ENCODE measurements at places on chromosomes 13 and 19. TPM values are rescaled to one million over a fixed set of nuclear protein-coding genes. Genes with fewer than 3 reads are reported as not detected.

GRCh38 chr13:113546571-113547237, 37.8 kb upstream of the TFDP1 start:
- DNase-seq = no peak

- no peak for DNase-seq
Observed at GRCh38 chr19:50567052-50567841, 988 bp downstream of the LRRC4B start.

- no peak for DNase-seq
Observed at GRCh38 chr13:99214731-99215130, 14.1 kb downstream of the UBAC2 start.

- no peak for DNase-seq
Observed at GRCh38 chr13:23934520-23934919, 37.2 kb upstream of the C1QTNF9B start.

DNA sequence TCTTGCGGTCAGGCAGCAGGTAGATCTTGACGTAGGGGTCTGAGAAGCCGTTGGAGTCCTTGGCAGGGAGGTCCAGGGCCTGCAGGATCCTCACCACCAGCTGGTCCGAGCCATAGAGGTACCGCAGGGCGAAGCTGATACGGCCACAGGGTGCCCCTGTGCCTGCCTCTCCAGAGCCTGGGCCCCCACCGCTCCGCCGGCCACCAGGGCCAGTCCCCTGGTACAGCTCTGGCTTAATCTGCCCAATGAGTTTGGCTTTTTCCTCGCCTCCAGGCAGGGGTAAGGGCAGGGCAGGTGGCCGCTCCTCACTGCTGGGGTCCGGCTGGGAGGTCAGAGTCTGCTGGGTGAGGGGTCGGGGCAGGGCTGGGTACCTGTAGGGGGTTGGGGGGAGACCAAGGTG, 9.9 kb downstream of the SYT3 start:
- no peak for DNase-seq

DNA sequence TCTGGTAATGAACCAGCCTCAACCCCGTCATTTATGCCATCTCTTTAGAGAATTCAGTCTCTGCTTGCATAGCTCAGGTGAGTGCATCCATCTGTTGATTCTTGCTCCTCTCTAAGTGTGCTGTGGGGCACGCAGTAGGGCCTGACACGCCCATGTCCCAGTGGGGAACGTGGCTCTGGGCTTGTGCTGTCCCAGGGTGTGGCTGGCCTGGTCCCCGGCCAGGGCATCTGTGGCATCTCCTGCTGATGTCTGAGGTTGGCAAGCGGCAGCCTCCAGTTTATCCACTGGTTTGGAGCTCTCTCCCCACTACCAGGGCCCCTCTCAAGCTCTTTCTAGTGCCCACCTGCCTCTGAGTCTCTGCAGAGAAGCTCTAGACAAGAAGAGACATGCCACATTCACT, 146.6 kb upstream of the GJB6 start:
- DNase-seq = no peak

- no peak for DNase-seq
Observed at GRCh38 chr13:35964863-35965180, 166.4 kb downstream of the DCLK1 start.

GRCh38 chr19:58562122-58563033, 4.0 kb upstream of the UBE2M start:
- DNase-seq = no peak

DNA sequence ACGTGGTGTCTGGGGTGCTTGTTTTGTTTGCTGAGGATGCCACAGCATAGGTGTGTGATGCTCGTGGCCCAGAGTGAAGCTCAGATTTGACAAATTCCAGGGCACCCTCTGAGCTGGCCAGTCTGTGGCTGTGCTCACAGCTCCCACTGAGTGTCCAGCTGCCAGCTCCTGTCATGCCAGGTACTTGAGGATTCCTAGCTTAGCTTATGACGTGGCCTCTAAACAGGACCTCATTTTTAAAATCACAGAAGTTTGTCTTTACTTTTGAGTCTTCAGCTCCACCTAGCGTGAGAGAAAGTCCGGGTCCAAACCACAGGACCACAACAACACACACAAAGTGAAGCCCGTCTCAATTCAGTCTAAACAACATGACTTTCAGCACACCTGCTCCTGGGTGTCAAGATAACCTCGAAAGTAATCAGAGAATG, 117.3 kb downstream of the RAB20 start:
- DNase-seq = no peak

GRCh38 chr13:97534540-97534939, 100.6 kb downstream of the RAP2A start:
- DNase-seq = no peak

DNA sequence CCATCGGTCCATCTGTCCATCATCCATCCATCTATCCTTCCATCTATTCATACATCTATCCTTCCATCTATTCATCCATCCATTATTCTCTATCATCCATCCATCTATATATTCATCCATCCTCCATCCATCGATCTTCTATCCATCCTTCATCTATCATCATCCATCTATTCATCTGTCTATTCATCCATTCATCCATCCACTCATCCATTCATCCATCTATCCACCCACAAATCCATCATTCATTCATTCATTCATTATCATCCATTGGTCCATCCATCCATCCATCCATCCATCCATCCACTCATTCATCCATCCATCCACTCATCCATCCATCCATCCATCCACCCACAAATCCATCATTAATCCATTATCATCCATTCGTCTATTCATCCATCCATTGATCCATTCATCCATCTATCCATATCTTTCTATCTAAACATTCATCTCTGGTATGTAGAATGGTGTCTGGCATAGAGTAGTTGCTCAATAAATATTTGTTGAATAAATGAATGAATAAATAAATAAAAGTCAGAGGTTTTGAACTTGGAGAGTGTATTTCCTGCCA, 36.6 kb downstream of the ZNF536 start:
- DNase-seq = no peak

DNA sequence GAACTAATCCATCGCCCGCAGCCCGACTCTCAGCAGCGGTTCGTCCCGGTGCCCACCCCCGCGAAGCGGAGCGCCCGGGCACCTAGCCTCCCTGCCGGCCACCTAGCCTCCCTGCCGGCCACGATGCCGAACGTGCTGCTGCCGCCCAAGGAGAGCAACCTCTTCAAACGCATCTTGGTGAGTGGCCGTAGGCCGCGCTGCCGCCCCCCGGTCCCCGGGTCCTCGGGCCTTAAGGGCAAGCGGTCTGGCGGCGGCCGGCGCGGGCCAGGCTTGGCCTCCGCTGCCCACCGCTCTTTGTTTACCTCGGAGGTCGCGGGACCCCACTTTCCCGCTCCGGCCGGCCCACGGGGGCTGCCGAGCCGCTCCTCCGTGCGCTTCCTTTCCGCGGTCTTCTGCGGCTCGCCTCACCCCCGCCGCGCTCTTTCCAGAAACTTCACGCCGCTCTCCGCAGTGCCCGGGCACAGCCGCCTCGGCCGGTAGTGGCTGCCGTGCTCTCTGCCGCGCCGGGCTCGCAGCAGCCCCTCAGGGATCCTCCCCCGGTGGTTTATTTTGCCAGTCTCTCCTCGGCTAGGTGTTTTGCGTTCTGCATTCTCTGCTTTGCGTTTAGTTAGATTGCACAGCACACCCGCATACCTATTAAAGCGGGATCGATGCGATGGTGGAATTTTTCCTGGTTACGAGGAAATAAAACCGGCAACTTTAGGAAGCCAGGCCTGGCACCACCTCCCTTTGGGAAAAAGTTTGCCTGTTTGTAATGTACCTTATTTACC, 524 bp downstream of the NAA16 start:
- no peak for DNase-seq

DNA sequence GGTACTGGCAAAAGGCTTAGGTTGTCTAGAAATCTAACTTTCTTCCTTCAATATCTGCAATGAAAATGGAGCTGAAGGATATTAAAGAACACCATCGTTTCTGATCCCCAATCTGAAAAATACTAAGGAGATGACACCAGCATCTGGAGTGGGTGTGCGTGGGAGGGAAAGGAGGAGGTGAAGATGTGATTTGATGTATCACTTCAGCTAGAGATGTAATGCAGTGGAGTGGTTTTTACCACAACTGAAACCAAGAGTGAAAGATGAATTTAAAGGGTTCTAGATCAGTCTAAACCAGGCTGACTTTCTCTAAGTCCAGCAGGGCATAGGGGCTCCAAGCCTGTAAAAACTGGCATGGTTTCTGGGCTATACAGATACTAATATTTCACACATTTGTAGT, 148.4 kb downstream of the AKAP11 start:
- DNase-seq = no peak

DNA sequence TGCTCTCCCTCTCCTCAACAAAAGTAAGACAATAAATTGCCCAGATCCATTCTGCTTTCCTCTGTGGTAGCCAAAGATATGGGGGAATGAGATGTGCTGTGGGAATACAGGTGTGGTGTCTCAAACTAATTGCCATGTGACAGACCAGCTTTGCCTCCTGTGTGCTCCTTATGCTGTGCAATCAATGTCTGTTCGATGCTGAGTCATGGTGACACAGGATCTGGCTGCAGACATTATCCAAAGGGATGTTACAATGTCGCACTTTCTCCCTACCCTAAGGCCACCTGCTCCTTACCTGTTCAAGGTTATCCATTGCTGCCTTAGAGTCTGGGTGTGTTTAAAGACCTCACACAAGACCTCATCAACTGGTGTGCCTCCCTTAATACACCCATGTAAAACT, 32.5 kb downstream of the FGF14 start:
- no peak for DNase-seq

GRCh38 chr13:110229905-110230563, 76.9 kb downstream of the COL4A1 start:
- DNase-seq = no peak

DNA sequence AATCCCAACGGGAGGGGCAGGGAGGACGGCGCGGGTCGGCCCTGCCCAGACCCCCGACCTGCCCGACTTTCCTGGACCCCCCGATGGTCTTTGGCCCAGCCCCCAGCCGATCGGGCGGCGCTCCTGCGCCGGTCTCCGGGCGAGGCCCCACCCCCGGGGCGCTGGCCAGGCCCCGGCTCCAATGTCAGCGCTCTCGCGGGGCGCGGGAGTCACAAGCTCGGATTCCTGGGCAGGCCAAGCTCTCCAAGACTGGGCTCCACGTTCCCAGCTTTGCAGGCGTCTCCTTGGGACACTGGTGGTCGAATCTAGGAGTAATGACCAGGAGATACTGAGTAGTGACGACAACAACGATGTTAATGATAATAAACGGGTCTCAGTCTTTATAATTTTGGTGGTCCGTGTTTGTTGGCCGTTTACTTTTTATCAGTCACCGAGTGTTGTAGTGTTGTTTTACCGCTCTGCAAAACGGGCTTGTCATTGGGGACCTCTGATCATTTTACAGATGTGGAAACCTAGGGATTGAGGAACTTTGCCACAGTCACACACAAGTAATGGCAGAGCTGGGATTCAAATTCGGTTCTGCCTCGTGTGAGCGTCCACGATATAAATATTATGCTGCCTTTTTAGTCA, 545 bp downstream of the RAD23A start:
- peak; percentile 83 for DNase-seq

GRCh38 chr19:728011-728410, 19.3 kb downstream of the PALM start:
- no peak for DNase-seq

GRCh38 chr13:85597790-85598500, 201.3 kb downstream of the SLITRK6 start:
- no peak for DNase-seq

- DNase-seq = no peak
Observed at GRCh38 chr13:98143157-98143553, 261 bp downstream of the FARP1 start.

- no peak for DNase-seq
Observed at GRCh38 chr19:4575267-4576015, 16.0 kb upstream of the SEMA6B start.

DNA sequence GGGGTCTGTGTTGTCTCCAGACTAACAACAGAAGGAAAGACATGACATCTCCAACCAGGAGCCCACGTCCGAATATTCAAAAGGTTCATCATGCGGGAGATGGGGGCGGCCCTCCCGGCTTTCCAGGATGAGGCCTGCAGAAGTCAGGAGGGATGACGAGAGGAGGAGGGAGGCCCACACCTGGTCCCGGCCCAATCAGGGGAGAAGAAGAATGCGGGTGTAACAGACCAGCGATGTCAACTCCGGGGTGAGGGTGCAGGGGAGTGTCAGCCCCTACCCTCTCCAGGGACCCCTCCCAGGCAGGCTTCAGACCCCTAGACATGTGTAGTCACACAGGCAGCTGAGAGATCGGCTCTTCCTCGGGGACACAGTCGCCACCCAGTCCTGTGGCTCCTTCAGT, 275.3 kb upstream of the ZNF507 start:
- DNase-seq = no peak

- no peak for DNase-seq
Observed at GRCh38 chr13:51806566-51806965, 2.6 kb upstream of the DHRS12 start.

The NOVA2 gene
- 11.3 TPM for total RNA-seq

The CLEC11A gene
- not detected for total RNA-seq

The ZNF682 gene
- total RNA-seq = 1.1 TPM

The ZNF44 gene
- total RNA-seq = 10.4 TPM

The NKPD1 gene
- total RNA-seq = not detected

The SEMA6B gene
- total RNA-seq = 80.6 TPM

The PTH2 gene
- not detected for total RNA-seq

The CBARP gene
- 1.9 TPM for total RNA-seq

The VSTM2B gene
- not detected for total RNA-seq

The LRRC4B gene
- total RNA-seq = 56.0 TPM

The CADM4 gene
- total RNA-seq = 3.5 TPM

The RABAC1 gene
- total RNA-seq = 360 TPM

The TNFSF13B gene
- total RNA-seq = 15.0 TPM

Data from ascending aorta (tissue), 2 donors.